ENCODE measurements at places on chromosomes 1 and 21. TPM values are rescaled to one million over a fixed set of nuclear protein-coding genes. Genes with fewer than 3 reads are reported as not detected.

The CD1C gene
- not detected for total RNA-seq

The LCE1B gene
- total RNA-seq = not detected

- no peaks in the 10 kb centered on the region for H3K36me3 ChIP-seq
- no peak overlapping the region for H3K27ac ChIP-seq
- no peak for DNase-seq
Measured at GRCh38 chr21:45836268-45836655, 145.3 kb upstream of the COL6A1 start.

DNA sequence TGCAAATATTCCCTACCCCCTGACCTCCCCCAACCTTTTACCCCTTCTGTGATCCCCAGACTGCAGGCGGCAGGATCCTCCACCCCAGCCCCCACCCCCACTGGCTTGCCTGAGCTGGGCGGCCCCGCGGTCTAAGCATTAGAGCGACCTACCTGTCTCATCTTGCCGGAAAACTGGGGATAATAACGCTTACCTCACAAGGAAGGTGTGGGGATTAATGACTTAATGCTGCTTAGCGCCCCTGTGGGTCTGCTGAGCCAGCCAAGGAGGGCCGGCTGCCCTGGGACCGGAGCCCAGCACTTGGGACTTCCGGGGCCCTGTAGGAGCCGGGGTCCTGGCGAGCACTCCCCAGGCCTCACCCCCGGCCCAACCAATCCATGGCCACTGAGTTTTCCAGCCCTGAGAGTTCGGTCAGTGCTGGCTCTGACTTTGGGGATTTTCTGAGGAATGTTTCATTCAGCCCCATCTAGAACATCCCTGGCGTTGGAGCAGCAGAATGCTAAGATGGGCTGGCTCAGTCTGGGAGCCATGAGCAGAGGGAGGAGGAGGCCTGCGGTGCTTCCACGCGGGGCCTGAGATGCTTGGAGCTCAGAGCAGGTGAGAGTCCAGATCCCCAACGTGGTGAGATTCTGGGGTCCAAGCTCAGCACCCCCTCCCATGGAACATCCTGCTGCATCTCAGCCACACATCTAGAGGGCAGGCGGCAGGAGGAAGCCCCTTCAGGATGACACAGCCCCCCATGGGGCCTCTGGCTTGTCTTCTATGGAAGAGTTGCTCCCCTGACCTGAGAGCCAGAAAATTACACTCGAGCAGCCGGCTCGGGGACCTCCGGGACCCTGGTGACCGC, 97.9 kb downstream of the RIPK4 start:
- no peaks in the 10 kb centered on the region for H3K4me1 ChIP-seq
- no peaks in the 10 kb centered on the region for H3K27me3 ChIP-seq
- DNase-seq = no peak
- H3K36me3 ChIP-seq = no peaks in the 10 kb centered on the region
- H3K4me3 ChIP-seq = no peak overlapping the region
